ENCODE measurements at places on chromosomes 4 and X. TPM values are rescaled to one million over a fixed set of nuclear protein-coding genes. Genes with fewer than 3 reads are reported as not detected.
A peak's percentile ranks its signal among the peaks of the same experiment; 100 is the strongest.

DNA sequence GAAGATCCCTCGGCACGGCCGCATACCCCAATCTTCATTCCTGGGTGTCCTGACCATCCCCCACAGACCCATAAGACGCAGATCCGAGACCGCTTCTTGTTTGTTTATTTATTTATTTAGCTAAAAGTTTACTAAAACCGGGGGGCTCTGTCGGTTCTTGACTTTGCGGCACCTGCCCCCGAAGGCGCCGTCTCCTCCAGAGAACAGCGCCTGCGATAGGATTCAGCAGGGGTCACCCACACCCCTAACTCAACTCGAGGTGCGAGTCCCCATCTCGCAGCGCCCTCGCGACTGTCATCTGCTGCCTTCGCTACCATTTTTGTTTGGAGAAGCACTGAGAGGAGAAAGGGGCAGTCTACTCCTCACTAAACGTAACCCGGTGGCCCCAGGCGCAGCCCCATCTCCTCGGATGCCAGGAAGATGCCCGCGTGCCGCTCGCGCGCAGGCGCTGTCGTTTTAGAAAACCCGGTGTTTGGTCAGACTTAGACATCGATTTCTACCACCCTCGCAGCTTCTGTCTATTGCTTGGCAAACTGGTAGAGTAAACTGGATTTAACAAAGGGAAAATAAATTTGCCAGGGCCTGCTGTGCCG lies 18.9 kb upstream of the GPR101 start:
- no peak overlapping the region for H3K27ac ChIP-seq
- H3K36me3 ChIP-seq, result no peaks in the 10 kb centered on the region
- H3K4me3 ChIP-seq, result peak overlapping the region; percentile 89
- no peaks in the 10 kb centered on the region for H3K4me1 ChIP-seq
- H3K27me3 ChIP-seq, result peaks cover 74% of the 10 kb centered on the region
- DNase-seq, result no peak

- H3K27me3 ChIP-seq, result no peaks in the 10 kb centered on the region
- DNase-seq, result no peak
- H3K4me1 ChIP-seq, result peaks cover 35% of the 10 kb centered on the region
- peak overlapping the region; percentile 20 for H3K4me3 ChIP-seq
- peak overlapping the region; percentile 95 for H3K27ac ChIP-seq
Observed at GRCh38 chr4:6689506-6689960, 4.1 kb upstream of the S100P start.

DNA sequence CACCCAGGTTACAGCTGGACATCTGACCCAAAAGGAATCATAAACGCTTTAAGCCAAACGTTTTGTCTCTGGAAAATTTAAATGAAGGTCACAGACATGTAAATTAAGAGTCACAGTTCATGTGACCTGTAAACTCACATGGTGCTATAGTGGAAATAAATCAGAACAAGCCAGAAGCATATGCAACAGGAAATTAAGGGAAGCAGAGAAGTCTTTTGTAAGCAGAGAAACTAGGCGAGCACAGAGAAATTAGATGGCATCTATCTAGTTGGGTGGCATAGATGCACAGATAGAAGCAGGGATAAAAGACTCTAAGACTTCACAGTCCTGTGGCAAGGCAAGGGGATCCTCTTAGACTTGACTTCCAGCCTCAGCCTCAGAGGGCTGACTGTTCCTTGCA lies 264.8 kb downstream of the GASK1B start:
- H3K27ac ChIP-seq, result no peak overlapping the region
- no peaks in the 10 kb centered on the region for H3K4me1 ChIP-seq
- H3K27me3 ChIP-seq, result peaks cover 3% of the 10 kb centered on the region
- no peak overlapping the region for H3K4me3 ChIP-seq
- H3K36me3 ChIP-seq, result no peaks in the 10 kb centered on the region
- DNase-seq, result no peak

- no peaks in the 10 kb centered on the region for H3K36me3 ChIP-seq
- peak overlapping the region; percentile 30 for H3K27ac ChIP-seq
- DNase-seq, result no peak
- H3K27me3 ChIP-seq, result no peaks in the 10 kb centered on the region
- no peak overlapping the region for H3K4me3 ChIP-seq
Observed at GRCh38 chr4:183146478-183146877, 47.4 kb downstream of the WWC2 start.

DNA sequence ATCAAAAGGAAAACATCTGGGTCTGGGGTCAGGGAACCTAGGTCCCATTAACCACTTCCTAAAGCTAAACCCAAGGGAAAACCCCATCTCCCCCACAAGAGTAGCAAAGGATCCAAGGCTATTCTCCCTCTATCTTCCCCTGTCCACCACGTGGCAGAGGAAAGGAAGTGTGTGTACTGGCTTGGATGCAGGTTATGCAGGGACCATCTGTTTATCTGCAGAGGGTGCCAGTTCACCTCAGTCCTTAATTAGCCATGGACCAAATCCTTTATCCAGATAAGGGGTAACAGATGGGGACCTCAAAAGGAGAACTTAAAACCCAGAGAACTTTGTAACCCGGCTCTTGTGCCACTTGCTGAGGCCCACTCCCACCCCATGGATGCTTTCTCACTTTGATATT lies 135.3 kb downstream of the ZNF518B start:
- H3K27me3 ChIP-seq, result peaks cover 23% of the 10 kb centered on the region
- H3K27ac ChIP-seq, result no peak overlapping the region
- no peaks in the 10 kb centered on the region for H3K4me1 ChIP-seq
- no peaks in the 10 kb centered on the region for H3K36me3 ChIP-seq
- DNase-seq, result no peak

DNA sequence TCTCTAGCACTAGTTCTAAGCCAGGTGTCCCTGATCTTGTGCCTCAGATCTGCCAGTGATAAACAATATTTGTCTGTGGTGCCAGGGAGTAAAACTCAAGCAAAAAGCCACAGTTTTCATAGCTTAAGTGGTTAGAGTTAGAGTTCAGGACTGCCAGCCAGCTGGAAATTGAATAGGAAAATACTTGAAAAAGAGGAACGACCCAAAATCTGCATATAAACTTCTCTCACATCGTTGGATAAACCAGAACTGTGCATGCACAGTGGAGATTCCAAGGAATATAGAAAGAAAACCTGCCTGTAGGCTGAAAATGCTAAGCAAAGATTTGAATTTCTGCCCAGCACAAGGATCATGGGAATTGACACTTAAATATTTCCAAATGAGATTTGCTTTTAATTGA lies 35.0 kb upstream of the GNPDA2 start:
- no peaks in the 10 kb centered on the region for H3K4me1 ChIP-seq
- no peak overlapping the region for H3K4me3 ChIP-seq
- H3K27ac ChIP-seq, result no peak overlapping the region
- H3K27me3 ChIP-seq, result peaks cover 20% of the 10 kb centered on the region

DNA sequence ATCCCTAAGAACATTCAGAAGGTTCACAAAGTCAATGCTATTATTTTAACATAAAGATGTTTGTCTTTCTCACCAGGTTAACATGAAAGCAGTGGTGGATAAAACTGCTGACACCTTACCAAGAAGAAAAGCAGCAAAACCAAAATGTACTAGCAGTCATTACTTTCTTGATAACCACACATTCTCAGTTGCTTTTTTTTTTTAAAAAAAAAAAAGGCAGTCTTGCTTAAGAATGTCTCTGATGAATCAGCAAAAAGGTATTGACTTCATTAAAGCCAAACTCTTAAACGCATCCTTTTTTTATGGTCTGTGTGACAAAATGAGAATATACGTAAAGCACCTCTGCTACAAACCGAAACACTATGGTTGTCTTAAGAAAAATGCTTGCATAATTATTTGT lies 31.9 kb downstream of the CDKL2 start:
- no peak overlapping the region for H3K4me3 ChIP-seq
- H3K27ac ChIP-seq, result no peak overlapping the region
- no peaks in the 10 kb centered on the region for H3K27me3 ChIP-seq

CUL4B gene
- 46.0 TPM for total RNA-seq

GRCh38 chrX:41352329-41352838 lies 18.4 kb downstream of the DDX3X start:
- DNase-seq, result no peak
- no peak overlapping the region for H3K4me3 ChIP-seq
- peak overlapping the region; percentile 42 for H3K27ac ChIP-seq
- H3K27me3 ChIP-seq, result no peaks in the 10 kb centered on the region

SLC6A14 gene
- 1.1 TPM for total RNA-seq

Data from type B pancreatic cell (in vitro differentiated cells).